ENCODE measurements at places on chromosomes 7 and 10.

DNA sequence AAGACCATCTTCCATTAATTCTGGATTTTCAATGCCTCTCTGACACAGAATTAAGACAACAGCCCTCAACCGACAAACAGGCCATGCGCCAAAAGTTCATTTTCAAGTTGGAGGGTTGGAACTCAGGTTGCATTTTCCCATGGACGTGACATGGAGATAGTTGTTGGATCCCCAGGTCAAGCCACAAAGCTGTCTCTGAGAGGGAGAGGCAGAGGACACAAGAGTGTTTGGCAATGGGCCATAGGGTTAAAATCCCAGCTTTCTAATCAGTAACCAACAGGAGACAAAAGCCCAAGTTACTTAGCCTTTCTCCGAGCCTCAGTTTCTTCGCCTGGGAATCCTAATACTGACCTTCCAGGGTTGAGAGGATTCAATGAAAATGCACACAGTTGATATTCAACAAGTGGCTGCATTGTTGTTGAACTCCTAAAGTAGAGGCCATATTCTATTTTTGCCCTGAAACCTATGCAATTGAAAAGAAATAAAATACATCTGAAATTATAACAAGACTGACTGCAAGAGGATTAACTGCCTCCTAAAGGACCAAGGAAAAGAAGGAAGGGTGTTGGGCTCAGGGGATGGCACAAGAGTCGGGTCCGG lies 44.3 kb downstream of the SORBS1 start:
- DNase-seq, result no peak

GRCh38 chr10:45354261-45354660 lies 19.8 kb upstream of the ALOX5 start:
- DNase-seq, result no peak

DNA sequence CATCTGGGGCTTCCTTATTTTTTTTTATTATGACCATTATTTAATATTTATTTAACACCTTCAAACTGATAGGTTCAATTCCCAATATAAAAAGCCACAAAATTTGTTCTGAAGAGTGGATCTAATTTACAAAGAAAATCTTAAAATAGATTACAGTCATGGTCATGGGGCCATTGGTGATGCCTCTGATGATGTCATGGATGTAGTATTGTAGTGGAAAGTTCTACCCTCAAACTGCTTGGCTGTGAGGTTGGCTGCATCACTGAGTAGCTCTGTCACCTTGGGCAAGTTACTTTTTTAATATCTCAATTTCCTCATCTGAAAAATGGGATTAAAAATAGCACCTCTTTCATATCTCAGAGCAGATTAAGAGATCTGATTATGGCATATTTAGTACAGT lies 128.5 kb downstream of the DKK1 start:
- DNase-seq, result no peak

- no peak for DNase-seq
Measured at GRCh38 chr10:53899463-53900160, 901.4 kb downstream of the PCDH15 start.

GRCh38 chr10:16597656-16598055 lies 76.0 kb upstream of the C1QL3 start:
- no peak for DNase-seq

DNA sequence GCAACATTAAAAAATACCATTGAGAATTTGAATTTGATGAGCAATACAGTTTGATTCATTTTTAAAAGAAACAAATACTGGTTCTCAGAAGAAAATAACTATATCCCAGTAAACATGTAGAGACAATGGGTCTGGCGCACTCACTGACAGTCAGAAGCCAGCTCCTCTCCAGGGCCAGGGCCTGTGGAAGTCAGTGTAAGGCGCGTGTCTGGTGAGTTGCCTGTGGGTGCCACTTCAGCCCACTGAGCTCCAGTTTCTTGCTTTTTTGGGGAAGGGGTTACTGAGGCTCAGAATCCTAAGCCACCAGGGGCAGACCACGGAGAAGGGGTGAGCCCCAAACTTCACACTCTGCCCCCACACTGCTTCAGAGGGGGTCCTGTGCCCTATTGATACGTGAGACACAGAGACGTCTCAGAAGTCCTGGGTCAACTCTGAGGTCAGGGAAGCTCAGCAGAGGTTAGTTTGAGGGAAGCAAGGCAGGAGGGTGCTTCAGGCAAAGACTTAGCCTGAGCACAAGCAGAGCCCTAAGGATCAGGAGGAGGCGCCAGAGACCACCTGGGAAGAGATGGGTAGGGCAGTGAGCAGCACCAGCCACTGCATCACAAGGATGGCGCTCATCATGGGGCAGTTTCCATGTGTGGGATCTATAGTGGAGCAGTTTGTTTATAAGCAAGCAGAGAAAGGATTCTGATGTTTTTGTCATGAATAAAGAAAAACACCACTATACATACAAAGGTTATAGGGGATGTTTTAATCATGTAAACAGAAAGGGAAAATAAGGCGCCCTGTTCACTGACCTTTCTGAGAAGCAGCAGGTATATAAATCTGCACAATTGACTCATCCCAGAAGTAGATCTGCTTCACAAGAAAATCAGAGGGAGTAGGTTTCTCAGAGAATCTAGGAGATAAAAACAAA lies 95.7 kb downstream of the PKD1L1 start:
- no peak for DNase-seq

- no peak for DNase-seq
Measured at GRCh38 chr10:86644152-86644793, 10.1 kb upstream of the OPN4 start.

- peak; percentile 49 for DNase-seq
Measured at GRCh38 chr7:30091491-30091912, 43.3 kb upstream of the MTURN start.

- no peak for DNase-seq
Measured at GRCh38 chr10:98259606-98260315, 8.2 kb downstream of the LOXL4 start.

DNA sequence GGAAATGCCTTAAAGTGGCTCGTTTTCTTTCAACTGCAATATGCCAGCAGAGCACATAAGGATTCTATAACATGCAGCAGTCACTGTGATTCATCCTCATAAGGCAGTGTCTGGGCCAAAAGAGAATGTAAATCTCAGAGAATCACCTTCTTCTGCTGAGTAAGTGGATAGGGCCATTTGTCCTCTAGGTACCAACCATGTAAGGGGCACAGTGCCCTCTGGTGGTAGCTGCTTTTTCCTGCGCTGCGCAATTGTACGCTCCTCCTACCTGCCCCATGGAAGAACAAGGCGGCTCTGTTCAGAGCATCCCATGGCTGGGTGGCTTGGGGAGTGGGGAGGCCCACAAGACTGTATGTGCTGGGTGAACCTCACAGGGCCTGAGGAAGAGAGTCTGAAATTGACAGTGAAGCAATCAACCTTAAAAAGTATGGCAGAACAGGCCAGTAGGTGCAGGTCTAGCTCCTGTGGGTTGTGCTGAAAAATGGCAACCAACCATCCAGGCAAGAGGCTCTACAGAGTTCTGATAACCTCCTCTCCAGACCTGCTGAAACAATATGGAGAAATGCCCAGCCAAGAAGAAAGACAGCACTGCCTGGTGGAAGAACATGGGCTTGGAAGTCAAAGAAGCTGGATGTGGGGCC lies 78.6 kb upstream of the C10orf90 start:
- peak; percentile 22 for DNase-seq

DNA sequence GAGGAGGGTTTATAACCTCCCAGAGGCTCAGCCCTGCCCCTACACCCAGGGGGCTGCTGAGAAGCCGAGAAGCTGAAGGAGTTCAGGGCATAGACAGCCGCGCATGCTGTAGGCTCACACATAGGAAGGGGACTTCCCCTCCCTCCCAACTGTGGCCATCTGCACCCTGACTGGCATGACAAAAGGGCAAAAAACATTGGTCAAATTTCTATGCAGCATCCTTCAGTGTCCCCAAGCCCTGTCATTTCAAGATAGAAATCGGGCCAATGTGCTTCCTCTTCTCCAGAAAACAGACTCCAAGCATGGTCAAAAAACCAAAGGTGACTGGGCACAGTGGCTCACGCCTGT lies 55.9 kb upstream of the MYL10 start:
- no peak for DNase-seq

DNA sequence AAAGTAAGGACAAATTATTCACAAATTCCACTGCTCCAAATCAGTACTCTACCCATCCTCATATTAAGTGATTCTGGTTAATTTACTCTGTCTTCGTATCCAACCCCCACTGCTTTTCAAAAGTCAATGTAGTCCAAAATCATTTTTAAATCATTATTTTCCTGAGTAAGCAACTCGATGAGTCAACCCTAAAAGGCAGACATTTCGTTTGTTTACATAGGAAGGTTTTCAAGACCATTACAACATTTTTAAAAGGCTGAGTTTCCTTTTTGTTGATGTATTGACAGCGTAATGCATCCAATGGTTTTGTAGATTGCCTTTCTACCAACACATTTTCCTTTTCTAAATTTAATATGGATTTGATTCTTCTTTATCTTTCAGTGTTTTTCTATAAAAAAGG lies 523.0 kb upstream of the ANKRD30A start:
- no peak for DNase-seq

DNA sequence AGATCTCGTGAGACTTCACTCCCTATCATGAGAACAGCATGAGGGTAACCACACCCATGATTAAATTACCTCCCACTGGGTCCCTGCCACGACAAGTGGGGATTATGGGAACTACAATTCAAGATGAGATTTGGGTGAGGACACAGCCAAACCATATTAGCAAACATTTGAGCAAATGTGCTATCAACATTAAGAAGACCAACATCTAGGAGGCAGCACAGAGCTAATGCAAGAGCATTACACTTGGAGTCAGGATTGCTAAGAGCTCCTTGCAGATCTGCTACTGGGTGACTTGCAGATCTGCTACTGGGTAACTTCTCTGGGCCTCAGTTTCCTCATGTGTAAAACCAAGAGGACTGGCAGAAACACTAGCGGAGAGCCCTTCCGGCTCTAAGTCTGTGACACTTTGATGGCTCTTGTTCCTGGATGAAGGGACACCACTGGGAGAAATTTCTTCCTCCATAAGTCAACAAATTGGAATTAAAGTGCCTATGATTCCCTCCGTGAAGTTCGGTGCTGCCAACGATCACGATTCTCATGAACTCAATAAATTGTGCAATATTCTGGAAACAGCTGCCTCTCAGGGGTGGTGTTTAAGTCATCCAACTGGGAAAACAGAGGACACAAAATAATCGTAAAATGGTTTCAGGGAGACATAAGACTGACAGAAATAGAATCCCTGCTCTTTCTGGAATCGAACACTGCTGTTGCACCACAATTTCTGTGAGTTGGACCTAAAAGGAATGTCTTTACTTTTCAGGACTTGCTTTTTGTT lies 115.8 kb upstream of the ITGB1 start:
- DNase-seq, result no peak

DNA sequence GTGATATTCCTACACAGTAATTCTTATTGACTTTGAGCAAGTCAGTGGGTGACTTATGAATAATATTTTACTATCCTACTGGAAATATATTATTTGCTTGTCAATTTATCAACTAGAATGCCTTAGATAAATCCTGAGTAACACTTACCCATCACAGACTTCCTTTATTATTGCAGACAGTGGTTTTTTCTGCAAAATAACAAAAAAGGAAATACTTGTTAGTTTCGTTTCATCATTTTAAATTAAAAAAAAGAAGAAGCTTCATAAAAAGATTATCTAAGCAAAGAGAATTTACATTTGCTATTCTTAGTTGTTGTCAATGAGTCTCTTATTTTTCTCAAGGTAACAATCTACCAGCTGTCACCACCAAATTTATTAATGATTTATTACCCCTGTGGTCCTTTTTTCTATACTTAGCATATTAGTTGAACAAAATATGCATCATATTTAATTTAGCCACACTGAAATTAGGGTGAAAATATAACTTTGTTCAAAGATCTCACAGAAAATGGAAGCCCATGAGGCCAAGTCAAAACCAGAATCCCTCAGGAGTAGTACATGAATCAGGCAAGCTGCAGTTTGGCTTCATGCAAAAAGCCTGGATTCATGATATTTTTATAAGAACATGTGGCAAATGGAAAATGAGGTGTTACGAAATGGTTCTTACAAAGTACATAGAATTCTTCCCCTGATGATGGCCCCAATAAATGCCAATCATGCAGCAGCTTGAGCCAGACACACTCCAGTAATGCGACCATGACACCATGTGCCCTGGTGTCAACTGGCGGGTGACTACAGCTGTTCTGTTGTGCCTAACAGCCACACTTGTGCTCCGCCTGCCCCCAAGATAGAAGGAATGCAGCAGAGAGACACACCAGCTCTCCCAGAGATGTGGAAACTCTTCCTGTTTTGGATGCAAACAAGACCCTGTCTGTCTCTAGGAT lies 132.6 kb downstream of the ELMO1 start:
- DNase-seq, result no peak

GRCh38 chr7:45573204-45573603 lies 964 bp upstream of the ADCY1 start:
- no peak for DNase-seq

DNA sequence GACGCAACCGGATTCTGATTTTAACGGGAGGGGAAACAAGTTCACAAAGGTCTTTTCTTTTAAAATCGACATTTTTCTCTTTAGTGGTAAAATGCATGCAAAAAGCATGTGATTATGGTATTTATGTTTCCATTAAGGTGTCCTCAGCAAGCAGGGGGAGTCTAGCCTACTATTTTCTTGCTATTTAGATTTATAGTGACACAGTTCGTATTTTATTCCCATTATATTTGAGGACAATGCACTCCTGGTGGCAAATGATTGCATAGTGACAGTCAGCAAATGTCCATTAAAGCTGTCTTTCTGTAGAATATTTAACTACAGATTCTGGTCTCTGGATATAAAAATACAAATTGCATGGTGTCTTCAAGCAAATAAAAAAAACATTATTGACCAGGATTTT lies 554.2 kb downstream of the PARD3 start:
- DNase-seq, result no peak

- DNase-seq, result no peak
Measured at GRCh38 chr10:110919971-110920881, 822 bp downstream of the SHOC2 start.

DNA sequence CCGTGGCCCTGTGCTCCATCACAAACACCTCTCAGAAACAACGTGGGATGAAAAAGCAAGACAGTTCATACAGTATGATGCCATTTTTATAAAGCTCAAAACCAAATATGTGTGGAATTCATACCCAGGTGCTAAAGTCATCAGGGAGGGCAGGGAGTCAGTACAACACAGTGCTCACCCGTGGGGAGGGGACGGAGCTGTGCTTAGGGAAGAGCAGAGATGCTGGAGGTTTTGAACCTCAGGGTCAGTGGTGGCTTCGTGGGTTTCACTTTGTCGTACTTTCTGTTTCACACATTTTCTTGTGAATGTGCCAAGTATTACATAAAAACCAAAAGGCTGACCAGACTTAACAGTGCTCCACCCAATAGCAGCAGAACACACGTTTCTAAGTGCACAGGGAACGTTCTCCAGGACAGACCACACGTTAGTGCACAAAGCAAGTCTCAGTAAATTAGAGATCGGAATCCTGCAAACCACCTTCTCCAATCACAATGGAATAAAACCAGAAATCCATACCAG lies 21.2 kb downstream of the ZMIZ2 start:
- no peak for DNase-seq

- no peak for DNase-seq
Measured at GRCh38 chr7:102082693-102083368, 203.8 kb upstream of the SH2B2 start.

All from epithelial cell of proximal tubule (primary cell).